ENCODE measurements at places on chromosomes 2 and 18.

DNA sequence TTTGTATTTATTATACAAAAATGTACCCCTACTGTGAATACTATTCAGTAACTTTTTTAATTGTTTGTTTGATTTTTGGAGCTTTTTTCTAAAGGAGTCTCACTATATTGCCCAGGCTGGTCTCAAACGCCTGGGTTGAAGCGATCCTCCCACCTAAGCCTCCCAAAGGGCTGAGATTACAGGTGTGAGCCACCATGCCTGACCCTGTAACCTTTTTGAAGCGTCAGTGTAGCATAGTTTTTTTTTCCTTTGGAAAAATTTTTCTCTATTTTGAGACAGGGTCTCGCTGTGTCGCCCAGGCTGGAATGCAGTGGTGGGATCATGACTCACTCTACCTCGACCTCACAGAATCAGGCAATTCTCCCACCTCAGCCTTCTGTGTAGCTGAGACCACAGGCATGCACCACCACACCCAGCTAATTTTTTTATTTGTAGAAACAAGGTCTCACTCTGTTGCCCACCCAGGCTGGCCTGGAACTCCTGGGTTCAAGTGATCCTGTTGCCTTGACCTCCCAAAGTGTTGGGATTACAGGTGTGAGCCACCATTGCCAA is 2.0 kb downstream of the GMCL1 start:
- DNase-seq: no peak

DNA sequence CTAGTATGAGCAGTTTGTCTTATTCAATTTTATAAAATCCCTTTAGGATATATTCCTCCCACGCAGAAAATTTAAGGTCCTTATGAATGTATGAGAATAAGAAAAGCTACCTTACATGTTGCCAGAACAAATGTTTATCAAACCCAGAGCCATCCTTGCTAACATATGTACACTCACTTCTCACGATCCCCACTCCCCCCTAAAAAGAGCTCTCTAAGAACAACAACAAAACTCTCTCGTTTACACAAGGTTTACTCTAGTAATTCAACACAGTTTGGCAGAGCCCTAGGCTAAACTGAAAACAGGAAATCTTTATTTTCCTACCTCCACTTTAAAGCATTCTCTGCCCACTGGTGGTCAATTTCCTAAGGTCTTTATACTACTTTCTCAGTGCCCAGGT is 504.9 kb downstream of the ZEB2 start:
- no peak for DNase-seq

DNA sequence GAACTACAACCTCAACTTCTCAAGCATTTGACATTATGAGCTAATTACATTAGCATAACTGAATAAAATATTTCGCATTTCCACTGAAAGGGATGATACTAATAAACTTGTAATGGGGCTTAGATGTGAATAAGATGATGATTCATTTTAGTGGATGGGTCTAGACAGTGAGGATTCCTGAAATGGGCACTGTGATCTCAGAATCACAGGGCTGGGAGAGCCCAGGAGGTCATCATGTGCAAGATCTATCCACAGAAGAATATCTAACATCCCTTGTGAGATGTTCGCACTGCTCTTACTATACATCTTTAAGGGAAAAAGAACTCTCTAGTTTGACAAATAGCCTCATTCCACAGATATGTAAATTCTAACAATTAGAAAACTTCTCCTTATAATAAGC is 245.7 kb downstream of the DYM start:
- DNase-seq: no peak

DNA sequence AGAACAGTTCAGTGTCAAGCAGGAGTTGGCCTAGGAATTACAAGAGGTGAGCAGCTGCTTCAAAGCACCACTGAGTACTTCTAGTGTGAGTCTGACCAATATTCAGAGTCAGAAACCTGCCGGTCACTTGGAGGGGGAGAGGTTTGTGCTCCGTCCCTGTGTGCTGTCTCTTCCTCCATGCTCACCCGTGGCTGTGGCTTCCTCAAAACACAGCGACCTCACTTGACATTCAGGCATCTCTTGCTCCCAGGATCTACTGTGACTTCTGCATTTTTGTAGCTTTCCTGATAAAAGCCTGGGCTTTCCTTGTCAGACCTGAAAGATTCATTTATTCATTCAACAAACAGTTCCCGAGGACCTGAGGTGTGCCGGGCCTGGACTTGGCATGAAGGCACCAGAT is 32.9 kb downstream of the TPRKB start:
- no peak for DNase-seq

GRCh38 chr2:417006-417405 is 129.1 kb upstream of the ALKAL2 start:
- no peak for DNase-seq

GRCh38 chr2:163558251-163559021 is 177.4 kb downstream of the FIGN start:
- DNase-seq: no peak

- DNase-seq: no peak
Observed at GRCh38 chr2:142825861-142826260, 51.6 kb upstream of the KYNU start.

GRCh38 chr18:48931680-48932461 is 18.9 kb downstream of the SMAD7 start:
- DNase-seq: no peak

GRCh38 chr2:54409752-54410151 is 46.4 kb upstream of the SPTBN1 start:
- no peak for DNase-seq

- no peak for DNase-seq
Observed at GRCh38 chr2:152453129-152453911, 118.3 kb downstream of the FMNL2 start.

GRCh38 chr2:188456114-188456909 is 164.6 kb downstream of the GULP1 start:
- no peak for DNase-seq

- DNase-seq: no peak
Observed at GRCh38 chr2:241317391-241317790, 1.7 kb downstream of the SEPTIN2 start.

- DNase-seq: no peak
Observed at GRCh38 chr2:100309973-100310719, 12.2 kb downstream of the LONRF2 start.

- peak; percentile 55 for DNase-seq
Observed at GRCh38 chr2:68466361-68466777, 725 bp downstream of the FBXO48 start.

GRCh38 chr2:118841450-118841827 is 6.0 kb downstream of the EN1 start:
- no peak for DNase-seq

GRCh38 chr18:54558609-54559585 is 32.1 kb upstream of the DYNAP start:
- no peak for DNase-seq

- no peak for DNase-seq
Observed at GRCh38 chr2:201136889-201137321, 20.9 kb downstream of the CFLAR start.

DNA sequence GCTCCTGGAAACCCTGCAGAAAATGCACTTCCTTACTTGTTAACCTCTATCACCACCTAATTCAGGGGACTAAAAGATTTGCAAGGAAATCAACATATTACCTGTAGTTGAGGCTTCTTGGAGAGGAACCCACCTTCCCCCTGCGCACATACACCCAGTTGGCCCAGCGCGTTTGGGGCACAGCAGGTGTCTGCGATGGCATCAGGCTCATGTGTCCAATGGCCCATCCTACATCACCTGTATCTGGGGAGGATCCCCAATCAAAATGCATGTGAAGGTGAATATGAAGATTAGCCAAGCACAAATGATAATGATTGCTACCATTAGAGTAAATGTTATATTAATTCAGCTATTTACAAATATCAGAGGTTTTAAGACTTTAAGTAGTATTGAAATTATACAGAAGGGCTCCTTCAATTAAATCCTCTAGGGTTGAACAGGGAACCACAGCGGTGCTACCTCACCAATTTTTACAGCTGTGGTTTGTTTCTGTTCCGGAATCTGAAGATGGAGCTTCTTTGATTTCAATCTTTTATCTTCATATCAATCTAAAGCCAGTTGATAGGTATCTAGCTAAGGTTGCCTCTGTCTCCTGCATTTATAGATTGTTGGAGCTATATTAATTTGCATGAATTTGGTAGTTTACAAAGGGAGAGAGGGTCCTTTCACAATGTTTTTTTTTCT is 486.0 kb downstream of the RNF144A start:
- DNase-seq: no peak

DNA sequence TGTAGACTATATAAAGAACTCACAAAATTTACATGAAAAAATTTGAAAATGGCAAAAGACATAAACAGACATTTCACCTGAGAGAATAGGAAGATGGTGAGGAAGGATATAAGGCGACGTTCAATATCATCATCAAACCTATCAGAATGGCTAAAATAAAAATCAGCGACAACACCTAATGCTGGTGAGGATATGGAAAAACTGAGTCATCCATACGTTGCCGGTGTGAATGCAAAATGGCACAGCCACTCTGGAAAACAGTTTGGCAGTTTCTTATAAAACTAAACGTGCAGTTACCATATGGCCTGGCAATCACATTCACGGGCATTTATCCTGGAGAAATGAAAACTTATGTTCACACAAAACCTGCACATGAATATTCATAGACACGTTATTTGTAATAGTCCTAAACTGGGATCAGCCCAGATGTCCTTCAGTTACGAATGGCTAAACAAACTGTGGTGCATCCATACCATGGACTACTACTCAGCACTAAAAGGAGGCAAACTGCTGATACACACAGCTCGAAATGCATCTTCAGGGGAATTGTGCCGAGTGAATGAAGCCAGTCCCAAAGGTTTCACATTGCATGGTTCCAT is 63.1 kb upstream of the TXNDC2 start:
- no peak for DNase-seq

DNA sequence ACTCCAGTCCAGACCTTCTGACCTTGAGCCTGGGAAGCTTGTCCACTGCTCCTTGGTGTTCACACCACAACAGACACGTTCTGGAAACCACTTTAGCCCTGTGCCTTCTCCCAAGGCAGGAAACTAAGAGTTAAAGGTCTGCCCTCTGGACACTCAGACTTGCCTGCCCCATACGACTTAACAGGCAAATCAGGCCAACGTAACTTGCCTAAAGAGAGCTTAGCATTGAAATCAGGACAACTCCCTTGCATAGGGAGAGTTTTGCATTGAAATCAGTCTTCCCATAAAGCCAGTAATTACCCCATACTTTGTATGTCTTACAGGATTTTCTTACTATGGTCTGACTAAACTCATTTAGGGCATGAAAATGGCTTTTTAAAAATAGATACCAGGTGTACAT is 18.5 kb downstream of the NFE2L2 start:
- no peak for DNase-seq

- no peak for DNase-seq
Observed at GRCh38 chr18:49949951-49950395, 136.6 kb upstream of the ACAA2 start.

DNA sequence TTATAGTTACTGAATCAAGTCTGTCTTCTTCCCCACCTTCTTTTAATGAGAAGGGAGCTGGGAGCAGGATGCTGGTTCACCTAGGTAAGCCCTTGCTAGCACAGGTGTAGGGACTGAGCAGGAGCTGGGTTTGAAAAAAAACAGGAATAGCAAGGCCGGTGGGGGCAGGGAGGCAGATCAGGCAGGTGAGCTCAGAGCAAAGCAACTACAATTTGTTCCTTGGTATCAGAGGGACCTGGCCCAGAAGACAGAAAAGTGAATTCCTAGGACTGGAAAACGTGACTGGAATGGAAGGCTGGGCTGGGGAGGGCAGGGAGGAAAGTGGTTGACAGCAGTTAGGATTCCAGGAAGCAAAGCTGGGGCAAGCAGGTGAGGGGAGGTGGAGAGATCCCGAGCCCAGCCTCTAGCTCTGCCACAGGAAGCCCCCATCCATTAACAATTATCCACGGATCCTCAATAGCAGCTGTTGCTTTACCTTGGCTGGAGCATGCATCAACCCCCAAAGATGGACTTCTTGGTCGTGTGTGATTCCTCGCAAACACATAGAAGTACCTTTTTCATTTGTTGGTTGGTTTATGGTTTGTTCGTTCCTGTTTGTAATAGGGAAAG is 118.4 kb downstream of the LNPK start:
- DNase-seq: no peak

- peak; percentile 29 for DNase-seq
Observed at GRCh38 chr18:79962835-79963657, 1.4 kb upstream of the HSBP1L1 start.

- no peak for DNase-seq
Observed at GRCh38 chr18:9684881-9685614, 23.1 kb upstream of the RAB31 start.

DNA sequence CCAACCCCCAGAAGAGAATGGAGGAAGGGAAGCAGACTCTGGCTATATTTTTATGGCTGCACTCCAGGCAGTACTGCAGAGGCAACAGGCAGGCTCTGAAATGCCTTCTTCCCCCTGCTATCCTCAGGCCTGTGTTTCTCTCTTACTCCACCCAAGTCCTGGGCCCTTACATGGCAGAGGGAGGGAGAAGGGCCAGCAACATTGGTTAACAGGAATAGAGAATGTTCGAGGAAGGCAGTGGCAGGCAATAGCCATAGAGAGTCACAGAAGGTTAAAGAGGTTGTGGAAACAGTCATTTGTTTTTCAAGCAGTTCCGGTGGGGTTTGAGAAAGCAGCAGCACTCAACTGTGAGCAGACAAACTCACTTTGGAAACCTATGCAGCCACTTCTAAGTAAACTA is 15.1 kb upstream of the DARS1 start:
- DNase-seq: no peak

GRCh38 chr18:48149020-48149685 is 218.7 kb upstream of the SMAD2 start:
- no peak for DNase-seq

GRCh38 chr18:55404136-55404830 is 183.7 kb downstream of the TCF4 start:
- no peak for DNase-seq

GRCh38 chr2:41829052-41829451 is 218.8 kb upstream of the PKDCC start:
- no peak for DNase-seq

- no peak for DNase-seq
Observed at GRCh38 chr18:55879331-55879730, 291.3 kb upstream of the TCF4 start.

GRCh38 chr2:230930928-230931555 is 6.0 kb upstream of the GPR55 start:
- no peak for DNase-seq

- DNase-seq: peak; percentile 67
Observed at GRCh38 chr18:79528846-79529245, 133.1 kb downstream of the NFATC1 start.

GRCh38 chr18:79493211-79493800 is 97.6 kb downstream of the NFATC1 start:
- no peak for DNase-seq

- no peak for DNase-seq
Observed at GRCh38 chr2:59798687-59799232, 754.7 kb downstream of the BCL11A start.
